ENCODE measurements at places on chromosomes 5 and 9. TPM values are rescaled to one million over a fixed set of nuclear protein-coding genes. Genes with fewer than 3 reads are reported as not detected.

Gene CPEB4
- total RNA-seq: 67.5 TPM

Gene CRHBP
- total RNA-seq: 0.53 TPM

Gene GALNT12
- total RNA-seq: 23.2 TPM

Gene LECT2
- not detected for total RNA-seq

Gene ECSCR
- total RNA-seq: 48.8 TPM

Gene NIPAL4
- total RNA-seq: not detected

Gene ARHGEF39
- 1.2 TPM for total RNA-seq

Gene FOXD4
- total RNA-seq: 0.32 TPM

Gene TRIP13
- total RNA-seq: 1.0 TPM

Gene BNC2
- 15.0 TPM for total RNA-seq

Gene G3BP1
- 148 TPM for total RNA-seq

Gene LPAR1
- 23.2 TPM for total RNA-seq

Gene FAM153A
- 3.7 TPM for total RNA-seq

Gene CD74
- total RNA-seq: 4,221 TPM

Gene TSSK1B
- not detected for total RNA-seq
